ENCODE measurements at places on chromosomes 4 and X.

DNA sequence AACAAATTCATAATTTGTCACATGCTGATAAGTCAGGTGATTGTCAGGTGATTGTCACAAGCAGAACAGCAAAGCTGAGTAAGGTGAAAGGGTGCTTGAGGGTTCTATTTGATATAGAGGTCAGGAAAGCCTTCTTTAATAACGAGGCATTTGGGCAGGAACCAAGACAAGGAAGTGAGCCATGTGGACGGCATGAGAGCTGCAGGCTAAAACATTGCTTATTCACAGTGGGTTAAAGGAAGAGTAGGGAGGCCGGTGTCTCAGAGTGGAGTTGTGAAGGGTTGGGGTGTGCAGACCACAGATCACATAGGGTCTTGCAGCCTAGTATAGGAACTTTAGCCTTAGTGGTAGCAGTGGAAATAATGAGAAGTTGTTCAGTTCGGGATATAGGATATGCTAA is 31.3 kb upstream of the CYP2U1 start:
- no peak for DNase-seq

GRCh38 chr4:7161721-7162214 is 30.6 kb upstream of the SORCS2 start:
- no peak for DNase-seq

DNA sequence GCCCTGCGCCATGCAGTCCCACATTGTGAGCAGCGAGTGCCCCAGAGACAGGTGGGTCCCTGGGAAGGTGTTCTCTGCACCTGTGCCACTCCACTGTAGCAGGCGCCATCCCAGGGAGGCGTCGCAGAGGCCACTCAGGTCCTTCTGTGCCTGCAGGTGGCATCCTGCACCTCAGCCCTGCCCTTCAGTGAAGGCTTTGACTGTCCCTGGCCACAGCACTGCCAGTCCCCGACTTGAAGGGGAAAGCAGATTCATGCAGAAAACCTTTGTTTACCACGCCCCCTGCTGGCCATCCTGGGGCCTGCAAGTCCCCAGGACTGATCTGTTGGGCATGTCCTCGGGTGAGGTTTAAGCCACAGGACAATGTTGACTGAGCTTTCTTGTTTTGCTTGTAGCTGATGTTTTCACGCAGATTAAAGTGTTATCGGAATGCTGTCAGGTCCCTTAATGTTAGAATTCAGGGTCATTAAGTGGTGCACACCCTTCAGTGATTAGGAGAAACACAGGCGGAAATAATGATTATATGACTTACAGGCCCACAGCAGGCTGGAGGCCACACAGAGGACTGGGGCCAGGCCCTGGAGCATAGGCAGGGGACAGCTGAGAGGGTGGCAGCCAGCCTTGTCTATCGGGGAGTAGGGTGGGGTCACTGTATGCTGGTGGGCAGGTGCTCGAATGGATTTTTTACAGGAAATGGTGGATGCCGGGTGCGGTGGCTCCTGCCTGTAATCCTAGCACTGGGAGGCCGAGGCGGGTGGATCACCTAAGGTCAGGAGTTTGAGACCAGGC is 5.0 kb downstream of the TACC3 start:
- DNase-seq = peak; percentile 84

DNA sequence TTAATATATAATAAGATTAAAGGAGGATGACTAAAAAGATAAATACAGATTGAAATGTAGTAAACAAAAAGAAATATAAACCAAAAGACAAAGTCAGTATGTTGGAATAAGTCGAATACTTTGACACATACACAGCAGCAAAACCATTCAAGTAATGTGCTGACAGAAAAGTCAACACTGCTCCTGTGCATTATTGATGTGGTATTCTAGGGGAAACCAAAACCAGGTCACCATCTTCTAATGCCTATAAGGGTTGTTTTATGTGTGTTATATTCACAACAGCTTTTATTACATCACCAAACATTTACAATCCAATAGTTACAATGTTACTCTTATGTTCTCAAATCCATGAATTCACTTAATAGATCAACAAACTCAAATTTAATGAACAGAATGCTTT is 111.8 kb upstream of the DKK2 start:
- DNase-seq = no peak
